ENCODE measurements at places on chromosomes 6 and 20. TPM values are rescaled to one million over a fixed set of nuclear protein-coding genes. Genes with fewer than 3 reads are reported as not detected.

GRCh38 chr20:4052139-4052480 lies 36.8 kb upstream of the RNF24 start:
- no peak for DNase-seq

KIF13A gene
- 52.7 TPM for total RNA-seq

DNA sequence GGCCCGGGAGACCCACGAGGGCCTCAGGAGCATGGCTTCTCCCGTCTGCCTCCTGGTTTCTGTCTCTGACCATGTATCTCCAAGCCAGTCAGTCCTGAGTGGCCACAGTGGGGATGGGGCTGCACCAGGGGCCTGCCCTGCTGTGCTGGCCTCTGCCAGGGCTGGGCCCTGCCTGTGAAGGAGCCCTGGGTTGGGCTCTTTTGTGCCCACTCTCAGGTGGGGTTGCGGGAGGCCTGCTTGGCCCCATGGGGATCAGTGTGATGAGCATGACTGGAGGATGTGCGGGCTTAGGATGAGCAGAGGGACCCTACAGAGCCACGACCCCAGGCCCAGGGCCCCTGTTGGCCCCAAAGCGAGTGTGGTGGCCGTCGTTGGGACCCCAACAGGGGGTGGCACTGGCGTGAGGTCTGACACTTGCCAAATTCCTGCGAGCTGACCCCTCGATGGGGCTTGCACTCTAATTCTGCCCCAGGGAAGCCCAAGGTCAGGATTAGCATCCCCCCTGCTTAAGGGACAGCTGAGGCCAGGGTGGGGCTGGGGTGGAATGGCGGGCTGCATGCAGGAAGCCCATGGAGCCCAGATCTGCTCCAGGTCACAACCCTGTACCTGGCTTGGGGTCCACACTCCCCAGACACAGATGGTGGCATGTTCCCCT lies 90.0 kb upstream of the BHLHE23 start:
- peak; percentile 26 for DNase-seq

DNA sequence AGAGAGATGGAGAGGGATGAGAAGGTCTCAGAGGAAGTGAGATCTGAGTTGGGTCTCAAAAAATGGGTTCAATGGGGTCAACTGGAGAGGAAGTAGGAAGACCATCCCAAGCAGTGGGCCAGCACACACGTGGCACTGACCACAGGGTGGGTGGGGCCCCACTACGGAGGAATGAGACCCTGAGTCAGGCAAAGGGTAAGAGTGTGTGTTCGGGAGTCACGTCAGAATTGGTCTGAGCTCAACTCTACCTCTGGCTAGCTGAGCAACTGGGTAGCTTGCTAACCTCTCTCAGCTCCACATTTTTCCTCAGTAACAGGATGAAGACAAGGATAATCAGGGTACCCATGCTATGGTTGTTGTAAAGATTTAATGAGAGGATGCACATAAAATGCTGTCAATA lies 79.0 kb downstream of the TRERF1 start:
- no peak for DNase-seq

- no peak for DNase-seq
Observed at GRCh38 chr6:16106991-16107787, 21.7 kb upstream of the MYLIP start.

Data from Right ventricle myocardium superior (tissue), 1 donor.